ENCODE measurements at places on chromosomes 13 and 19.
A peak's percentile ranks its signal among the peaks of the same experiment; 100 is the strongest.

GRCh38 chr13:49669735-49670309 lies 21.5 kb downstream of the EBPL start:
- peak; percentile 62 for DNase-seq

DNA sequence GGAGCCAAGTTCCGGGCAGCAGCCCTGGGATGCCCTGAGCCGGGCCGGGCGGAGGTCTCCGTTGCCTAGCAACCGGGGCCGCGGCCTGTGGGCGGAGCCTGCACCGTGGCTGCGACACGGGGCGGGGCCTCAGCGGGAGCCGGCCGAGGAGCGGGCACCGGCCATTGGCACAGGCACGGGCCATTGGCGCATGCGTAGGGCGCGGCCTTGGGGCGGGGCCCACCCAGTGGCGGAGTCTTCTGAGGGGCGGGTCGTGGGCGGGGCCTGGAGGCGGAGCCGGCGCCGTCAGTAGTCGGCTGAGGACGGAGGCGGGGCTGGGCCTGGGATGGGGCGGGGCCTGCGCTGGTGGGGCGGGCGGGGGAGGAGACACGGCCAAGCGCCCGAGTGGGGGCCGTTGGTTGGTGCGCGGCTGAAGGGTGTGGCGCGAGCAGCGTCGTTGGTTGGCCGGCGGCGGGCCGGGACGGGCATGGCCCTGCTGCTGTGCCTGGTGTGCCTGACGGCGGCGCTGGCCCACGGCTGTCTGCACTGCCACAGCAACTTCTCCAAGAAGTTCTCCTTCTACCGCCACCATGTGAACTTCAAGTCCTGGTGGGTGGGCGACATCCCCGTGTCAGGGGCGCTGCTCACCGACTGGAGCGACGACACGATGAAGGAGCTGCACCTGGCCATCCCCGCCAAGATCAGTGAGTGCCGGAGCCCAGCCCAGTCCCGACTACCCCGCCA lies at the start of gene IZUMO4:
Gene IZUMO4, plus strand, starts transcription at position 436 of the 723 bp plus-strand sequence. Its CDS starts 31 bp downstream, at position 467.
- DNase-seq, result peak; percentile 99

GRCh38 chr13:100347968-100348367 lies 240.6 kb downstream of the GGACT start:
- no peak for DNase-seq

GRCh38 chr13:46387064-46387851 lies at the start of gene RUBCNL:
Gene RUBCNL, minus strand, starts transcription at chr13:46387252. Its CDS starts 14,777 bp downstream, at chr13:46372475.
- no peak for DNase-seq

- no peak for DNase-seq
Measured at GRCh38 chr13:46598140-46598819, 45.3 kb downstream of the LRCH1 start.

- DNase-seq, result no peak
Measured at GRCh38 chr19:2976609-2977000, 759 bp upstream of the TLE6 start.

DNA sequence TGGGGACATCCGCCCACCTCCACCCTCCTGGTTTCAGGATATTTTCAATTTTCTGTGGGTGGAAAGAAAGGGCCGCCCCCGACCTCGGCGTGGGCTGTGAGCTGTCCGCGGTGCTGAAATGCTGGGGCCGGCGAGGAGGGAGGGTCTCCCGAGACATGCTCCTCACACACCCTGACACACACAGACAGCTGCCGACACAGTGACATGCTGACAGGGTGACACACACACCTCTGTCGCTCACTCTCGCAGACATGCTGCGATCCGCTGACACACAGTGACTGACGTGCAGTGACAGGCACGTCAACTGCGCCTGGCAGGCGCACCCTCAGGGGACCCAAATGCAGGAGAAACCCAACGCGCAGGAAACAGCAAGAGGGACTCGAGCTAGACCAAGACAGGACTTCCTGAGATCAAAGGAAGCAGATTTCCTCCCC lies 25.1 kb upstream of the MEIS3 start:
- no peak for DNase-seq

DNA sequence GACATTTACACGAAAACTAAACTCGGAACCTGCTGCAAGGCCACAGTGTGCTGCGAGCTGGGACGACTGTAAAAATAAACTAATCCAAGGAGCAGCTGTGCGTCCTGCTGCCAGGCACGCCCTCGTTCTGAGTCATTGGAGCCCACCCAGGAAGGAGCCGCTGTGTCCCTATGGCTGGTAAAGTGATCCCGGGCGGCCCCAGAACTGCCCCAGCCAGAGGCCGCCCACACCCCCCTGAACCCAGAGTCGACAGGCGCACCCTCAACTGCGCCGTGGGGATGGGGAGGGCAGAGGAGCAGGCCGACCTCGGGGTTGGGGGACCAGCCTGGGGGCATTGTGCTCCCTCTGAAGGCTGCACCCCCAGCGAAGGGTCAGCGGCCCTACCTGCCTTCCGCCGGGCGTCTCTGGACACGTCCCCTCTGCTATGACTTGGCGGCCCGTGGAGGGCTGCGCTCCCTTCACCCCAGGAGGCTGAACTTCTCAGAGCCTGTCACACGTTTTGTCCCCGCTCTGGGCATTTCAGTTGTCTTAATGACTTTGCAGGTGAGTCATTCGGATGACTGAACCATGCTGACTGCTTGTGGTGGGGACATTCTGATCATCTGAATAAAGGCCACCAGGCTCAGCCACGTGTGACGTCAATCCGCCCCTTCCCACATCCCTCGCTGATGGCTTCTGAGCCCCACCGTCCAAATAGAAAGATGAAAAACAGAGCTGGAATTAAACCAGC lies 42.7 kb downstream of the ADPRHL1 start:
- DNase-seq, result no peak

GRCh38 chr13:30194906-30195305 lies 112.4 kb downstream of the KATNAL1 start:
- DNase-seq, result no peak

GRCh38 chr13:46088821-46089562 lies 15.8 kb downstream of the CPB2 start:
- DNase-seq, result no peak

GRCh38 chr19:3868770-3869456 lies at the start of gene ZFR2:
Gene ZFR2, minus strand, starts transcription at chr19:3869038. Its CDS starts 21 bp downstream, at chr19:3869017.
- no peak for DNase-seq

- DNase-seq, result no peak
Measured at GRCh38 chr19:14782626-14783409, 4.5 kb upstream of the ADGRE2 start.

DNA sequence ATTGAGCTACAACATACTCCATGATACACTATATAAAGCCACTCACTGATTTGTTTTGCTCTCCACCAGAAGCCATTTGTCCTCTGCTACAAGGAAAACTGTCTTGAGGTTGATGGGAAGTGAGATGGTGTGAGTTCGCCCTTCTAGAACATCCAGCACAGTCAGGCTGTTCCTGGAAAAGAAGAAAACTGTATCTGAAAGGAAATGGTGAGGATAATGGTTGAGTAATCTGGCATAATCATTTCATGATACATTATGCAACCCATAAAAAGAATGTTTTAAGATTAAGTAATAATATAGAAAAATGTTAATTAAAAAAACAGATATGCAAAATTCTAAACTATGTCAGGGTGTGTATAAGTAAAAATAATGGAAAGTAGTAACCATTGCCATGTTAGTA lies 233.9 kb downstream of the RGCC start:
- no peak for DNase-seq

GRCh38 chr13:25803641-25804040 lies 248.2 kb downstream of the SHISA2 start:
- no peak for DNase-seq

- no peak for DNase-seq
Measured at GRCh38 chr13:28318496-28318895, 176.4 kb downstream of the FLT1 start.

GRCh38 chr13:107251341-107251740 lies 683.4 kb upstream of the ARGLU1 start:
- DNase-seq, result no peak

- DNase-seq, result no peak
Measured at GRCh38 chr19:42467183-42467760, 24.5 kb upstream of the CXCL17 start.

GRCh38 chr19:6425732-6426620 lies 1.4 kb upstream of the KHSRP start:
- DNase-seq, result no peak

DNA sequence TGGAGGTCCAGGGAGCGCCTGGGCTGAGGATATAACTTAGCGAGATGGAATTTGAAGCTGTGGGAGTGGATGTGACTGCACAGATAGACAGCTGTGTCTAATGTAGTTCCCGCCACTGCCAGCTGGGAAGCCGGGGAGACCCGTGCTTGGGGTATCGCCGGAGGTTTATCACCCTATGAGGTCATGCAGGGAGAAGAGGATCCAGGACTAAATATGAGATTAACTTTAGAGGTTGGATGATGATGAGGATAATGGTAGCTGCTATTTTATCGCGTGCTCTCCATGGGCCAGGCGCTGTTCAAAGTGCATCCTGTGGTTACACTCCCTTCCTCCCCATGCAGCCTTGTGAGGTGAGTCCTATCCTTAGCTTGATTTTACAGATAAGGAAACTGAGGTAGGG lies 19.9 kb downstream of the SSC5D start:
- DNase-seq, result no peak

DNA sequence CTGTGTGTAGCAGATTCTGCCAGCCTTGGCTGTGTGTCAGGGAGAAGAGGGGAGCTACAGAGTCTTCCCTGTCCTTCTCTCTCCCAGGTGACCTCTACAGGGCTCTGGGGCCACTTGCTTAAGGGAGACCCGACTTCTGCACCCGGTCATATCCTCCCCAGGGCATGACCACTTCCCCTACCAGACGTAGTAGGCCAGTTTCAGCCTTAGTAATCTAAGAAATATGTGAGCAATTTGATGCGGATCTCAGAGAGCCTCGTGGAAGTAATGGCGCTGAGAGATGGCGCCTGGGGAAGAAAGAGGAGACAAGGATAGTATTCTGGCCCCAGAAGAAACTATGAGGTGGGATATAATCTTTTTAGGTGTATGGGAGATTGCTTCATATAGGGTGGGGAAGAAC lies 41.9 kb downstream of the NFIX start:
- no peak for DNase-seq

DNA sequence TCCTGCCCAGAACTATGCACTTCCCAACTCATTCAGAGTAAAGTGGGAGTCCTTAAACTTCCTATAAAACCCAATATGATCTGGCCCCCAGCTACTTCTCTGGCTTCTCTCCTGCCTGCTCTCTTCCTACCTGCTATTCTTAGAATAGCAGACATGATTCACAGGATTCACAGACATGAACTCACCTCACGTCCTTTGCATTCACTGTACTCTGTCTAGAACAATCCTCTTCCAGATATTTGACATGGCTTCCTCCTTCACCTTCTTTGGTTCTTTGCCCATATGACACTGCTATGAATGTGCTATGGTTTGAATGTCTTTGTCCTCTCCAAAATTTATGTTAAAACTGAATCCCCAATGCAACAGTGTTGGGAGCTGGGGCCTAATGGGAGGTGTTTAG lies 154.9 kb downstream of the UGGT2 start:
- no peak for DNase-seq

GRCh38 chr19:45693106-45693788 lies 781 bp downstream of the QPCTL start:
- DNase-seq, result peak; percentile 55

- no peak for DNase-seq
Measured at GRCh38 chr13:73341748-73342147, 282.9 kb downstream of the KLF5 start.
